Amniotic stem cell (primary cell): ENCODE measurements at places on chromosomes 6 and 20.

DNA sequence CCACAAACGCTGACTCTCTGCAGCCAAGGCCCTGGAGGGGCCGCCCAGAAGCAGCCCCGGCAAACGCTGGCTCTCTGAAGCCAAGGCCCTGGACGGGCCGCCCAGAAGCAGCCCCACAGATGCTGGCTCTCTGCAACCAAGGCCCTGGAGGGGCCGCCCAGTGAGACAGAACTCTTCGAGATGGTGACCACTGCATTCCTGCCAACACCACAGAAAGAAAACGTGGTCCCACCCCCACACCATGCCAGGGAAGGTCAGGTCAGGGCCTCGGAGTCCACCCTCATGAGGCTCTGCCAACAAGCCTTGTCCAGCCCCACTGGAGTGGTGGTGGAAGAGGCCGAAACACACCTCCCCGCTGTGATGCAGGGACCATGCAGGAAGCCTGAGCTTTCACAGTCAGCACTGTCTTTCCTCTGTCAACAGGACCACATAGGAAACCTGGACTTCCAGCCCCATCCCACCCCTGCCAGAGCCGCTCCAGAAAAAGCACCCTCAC, 97.5 kb downstream of the DLL1 start:
- no peak for DNase-seq

GRCh38 chr20:50428097-50428828, 81.9 kb upstream of the PTPN1 start:
- DNase-seq = no peak

GRCh38 chr6:41377071-41377470, 41.7 kb downstream of the NCR2 start:
- DNase-seq = no peak

GRCh38 chr6:24307881-24308280, 50.0 kb downstream of the DCDC2 start:
- no peak for DNase-seq

- DNase-seq = no peak
These were observed 2.2 kb upstream of the EPB41L2 start for GRCh38 chr6:131065112-131065823.

DNA sequence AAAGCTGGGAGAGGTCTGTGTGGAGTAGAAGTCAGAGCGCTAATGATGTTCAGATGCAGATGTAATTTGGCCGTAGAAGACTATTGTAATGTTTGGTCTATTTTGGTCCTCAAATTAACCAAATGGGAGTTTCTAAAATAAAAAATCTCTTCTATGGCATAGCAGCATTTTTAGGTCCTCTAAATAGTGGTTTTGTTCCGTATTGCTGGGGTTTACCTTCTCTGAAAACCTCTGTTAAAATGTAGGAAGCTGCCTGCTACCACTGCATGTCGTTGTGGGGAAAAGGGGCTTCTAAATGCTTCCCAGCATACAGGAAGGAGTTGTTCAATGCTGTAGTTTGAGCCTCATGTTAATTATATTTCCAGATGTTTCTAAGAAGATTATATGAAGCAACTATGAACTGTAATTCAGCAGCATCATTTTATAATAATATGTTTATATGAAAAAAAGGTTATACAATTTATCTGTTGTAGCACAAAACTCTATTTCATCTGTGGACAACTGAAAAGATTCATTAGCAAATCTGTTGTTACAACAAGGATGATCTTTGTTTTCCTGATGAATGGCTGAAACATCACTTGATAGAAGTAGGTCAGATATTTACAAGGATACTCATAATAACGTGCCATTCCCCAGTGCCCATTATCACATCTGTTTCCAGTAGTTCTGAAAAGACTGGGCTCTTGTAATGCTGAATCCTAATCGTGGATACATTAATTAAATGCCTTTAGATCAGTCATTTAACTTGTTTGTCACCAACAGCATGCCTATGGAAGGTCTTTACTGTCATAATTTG, 256.6 kb downstream of the TBC1D7 start:
- no peak for DNase-seq

- no peak for DNase-seq
These were observed 278.9 kb downstream of the CENPW start for GRCh38 chr6:126618639-126619343.

DNA sequence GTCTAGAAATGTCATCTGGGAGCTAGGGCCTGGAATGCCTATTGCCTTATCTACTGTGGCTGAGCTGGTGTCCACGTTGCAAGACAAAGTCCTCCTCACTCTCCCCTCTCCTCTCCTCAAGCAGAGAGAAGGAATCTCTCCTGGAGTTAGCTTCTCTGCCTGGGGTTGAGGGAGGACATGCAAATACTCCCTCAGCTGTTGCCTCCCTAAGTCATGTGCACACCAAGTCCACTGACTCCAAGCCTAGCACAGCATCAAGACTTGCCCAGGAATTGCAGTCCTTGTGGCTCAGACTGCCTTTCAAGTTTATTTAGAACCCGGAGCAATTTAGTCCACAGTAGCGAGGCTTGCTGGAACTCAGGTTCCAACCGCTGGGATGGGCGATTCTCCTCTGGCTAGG, 38.0 kb upstream of the SCP2D1 start:
- DNase-seq = no peak

- no peak for DNase-seq
These were observed 103.1 kb upstream of the ID4 start for GRCh38 chr6:19734061-19734460.

DNA sequence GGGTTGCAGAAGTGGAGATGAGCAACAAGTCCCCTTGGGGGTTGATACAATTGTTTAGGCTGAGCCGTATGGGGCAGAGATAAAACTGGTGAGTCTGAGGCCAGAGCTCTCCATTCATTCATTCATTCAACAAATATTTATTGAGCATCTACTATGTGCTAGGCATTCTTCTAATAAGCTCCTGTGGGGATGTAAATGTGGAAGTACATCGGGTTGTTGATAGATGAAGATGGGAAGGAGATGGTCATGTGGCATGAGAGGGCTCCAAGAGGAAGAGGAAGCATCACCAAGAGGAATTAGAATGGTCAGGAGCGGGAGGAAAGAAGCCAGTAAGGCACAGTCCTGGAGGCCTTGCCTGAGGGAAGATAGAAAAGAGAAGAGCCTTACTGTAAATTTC, 98.7 kb upstream of the MLN start:
- no peak for DNase-seq

DNA sequence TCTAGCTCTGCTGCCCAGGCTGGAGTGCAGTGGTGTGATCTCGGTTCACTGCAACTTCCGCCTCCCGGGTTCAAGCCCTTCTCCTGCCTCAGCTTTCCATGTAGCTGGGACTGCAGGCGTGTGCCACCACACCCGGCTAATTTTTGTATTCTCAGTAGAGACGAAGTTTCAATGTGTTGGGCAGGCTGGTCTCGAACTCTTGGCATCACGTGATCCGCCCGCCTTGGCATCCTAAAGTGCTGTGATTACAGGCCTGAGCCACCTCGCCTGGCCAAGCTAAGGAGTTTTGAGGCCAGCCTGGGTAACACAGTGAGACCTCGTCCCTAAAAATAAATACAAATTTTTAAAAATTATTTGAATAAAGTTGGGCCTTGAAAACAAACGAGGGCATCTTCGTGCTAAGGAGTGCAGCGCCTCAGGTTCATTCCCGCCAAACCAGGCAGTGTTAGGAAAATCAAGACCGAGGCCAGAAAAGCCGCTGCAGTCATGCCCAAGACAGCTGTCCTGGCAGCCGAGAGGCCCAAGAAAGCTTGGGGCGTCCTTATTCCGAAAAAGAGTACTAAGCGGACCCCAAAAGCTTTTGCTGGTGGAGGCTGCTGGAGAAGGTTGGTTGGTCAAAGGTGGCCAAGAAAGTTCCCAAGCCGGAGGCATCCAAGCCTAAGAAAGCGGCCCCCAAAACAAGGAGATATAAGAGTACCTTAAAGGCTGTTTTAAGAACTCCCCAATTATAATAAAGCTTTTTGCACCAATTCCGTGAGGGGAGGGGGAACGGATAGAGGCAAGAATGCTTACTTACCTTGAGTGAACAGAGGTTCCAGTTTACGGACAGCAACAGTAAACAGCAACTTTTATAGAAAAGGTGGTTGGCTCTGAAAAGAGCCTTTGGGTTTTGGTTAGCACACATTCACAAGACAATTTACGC, 109.0 kb downstream of the HFE start:
- no peak for DNase-seq

DNA sequence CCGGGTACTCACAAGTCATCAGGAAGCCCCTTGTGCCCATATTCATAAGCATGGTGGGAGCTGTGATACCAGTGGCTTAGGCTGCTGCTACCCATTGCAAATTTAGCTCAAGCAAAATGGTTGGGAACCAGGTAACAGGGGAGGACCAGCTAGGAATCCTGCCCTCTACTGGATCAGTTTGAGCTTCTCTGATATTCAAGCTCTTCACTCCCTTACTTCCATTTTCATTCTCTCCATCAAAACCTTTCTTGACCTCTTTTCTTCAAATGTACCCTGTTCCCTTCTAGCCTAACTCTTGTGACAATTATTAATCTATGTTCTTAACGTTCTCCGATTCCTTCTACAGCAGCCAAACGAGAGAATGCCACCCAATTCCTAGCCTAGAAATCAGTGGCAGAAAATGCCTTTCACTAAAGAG, 9.7 kb downstream of the NOL7 start:
- no peak for DNase-seq

DNA sequence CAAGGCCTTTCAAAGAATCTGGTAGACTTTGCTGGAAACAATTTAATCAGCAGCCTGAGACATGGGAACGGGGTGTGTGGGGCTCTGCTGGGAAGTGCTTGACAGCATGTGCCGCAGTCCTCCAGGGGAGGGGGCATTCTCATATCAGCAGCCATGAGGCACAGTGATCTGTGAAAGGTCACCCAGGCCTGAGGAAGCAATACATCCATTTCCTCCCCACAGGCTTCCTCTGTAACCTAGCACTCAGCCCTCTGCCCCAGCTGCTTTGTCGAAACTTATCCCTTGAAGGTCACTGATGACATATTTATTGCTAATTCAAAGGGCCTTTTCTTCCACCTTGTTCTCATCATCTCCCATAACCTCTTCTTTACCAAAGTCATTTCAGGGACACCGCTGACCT, 103.3 kb downstream of the TNFAIP3 start:
- no peak for DNase-seq

DNA sequence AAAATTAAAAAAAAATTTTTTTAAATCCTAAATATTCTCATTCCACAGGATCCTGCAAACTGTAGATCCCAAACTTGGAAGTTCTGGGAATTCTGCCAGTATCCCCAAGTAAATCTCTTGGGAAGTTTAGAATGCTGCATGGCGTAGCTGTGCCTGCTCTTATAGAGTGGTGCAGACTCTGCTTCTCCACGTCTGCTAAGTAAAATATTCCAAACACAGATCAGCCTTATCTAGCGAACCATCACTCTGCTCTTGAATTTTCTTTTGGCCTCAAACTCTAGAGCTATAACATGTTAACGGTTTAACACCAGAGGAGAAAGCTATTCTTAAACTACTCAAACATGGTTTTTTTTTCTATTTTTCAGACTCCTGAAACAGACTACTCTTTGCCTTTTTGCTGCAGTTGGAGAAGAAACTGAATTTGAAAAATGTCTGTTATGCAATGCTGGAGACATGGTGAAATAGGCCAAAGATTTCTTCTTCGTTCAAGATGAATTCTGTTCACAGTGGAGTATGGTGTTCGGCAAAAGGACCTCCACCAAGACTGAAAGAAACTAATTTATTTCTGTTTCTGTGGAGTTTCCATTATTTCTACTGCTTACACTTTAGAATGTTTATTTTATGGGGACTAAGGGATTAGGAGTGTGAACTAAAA, 138.5 kb upstream of the AKAP12 start:
- DNase-seq = no peak

DNA sequence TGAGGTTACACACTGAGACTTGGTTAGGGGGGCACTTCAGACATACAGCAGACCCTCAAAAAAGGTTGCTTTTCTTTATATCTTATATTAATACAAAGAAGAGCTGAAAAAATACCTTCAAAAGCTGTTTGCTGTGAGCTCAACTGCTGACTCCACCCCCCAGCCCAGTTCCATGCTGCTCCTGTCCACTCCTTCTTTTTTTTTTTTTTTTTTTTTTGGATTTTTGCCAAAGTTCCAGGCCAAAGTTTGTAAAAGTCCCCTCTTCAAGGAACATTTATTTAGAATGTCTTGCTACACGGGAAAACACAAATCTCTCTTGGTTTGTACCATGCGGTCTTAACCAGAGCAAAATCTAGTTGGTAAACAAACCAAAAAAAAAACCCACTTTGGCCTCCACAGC, 85.3 kb upstream of the AKAP12 start:
- no peak for DNase-seq

DNA sequence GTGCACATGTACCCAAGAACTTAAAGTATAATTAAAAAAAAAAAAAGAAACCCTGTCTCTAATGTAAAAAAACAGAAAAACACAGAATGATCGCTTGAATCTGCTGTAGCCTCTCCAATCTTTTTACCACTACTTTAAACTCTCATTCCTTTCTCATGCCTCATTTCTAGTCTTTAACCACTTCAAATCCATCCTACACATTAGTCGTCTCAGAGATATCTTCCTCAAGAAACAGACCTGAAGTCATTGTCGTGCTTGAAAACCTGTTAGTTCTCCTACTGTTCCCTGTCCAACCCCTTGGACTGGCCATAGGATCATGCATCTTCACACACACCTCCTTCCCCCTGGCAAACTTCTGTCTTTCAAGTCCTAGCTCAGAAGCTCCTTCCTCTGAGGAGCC, 112.1 kb upstream of the BCLAF1 start:
- DNase-seq = no peak

DNA sequence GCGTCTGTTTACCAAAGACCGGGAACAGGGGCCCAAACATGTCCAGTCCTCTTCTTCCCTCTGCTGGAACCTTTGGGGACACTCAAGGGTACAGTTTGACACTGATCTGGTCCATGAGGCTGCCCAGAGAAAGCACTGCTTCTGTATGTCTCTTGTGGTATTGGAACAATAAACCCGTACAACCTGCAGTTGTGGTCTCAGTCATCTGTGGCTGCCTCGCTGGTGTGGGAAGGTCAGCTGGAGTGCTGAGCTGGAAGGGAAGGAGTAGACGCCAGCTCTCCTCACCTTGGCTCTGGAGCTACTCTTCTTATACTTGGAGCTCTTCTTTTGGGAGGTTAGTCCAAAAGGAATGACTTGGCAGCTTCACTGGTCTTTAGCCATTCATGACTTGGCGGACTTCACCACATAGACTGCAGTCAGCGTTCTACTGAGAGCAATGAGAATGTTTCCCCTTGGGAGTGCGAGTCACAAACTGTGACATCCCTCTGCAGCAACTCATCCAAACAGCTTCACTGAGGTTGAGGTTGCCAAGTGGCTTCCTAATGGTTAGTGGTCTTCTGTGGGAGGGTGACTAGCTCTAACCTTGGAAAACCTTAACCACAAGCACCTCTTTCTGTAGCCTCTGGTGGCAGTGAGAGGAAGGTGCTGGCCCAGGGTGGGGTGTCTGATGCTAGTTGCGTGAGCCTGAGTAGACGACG, 81.2 kb downstream of the ASXL1 start:
- DNase-seq = no peak

GRCh38 chr6:96899019-96899418, 1.3 kb upstream of the NDUFAF4 start:
- DNase-seq = peak; percentile 18
